HEK293T (cell line): ENCODE measurements at places on chromosomes 11 and 22.

DNA sequence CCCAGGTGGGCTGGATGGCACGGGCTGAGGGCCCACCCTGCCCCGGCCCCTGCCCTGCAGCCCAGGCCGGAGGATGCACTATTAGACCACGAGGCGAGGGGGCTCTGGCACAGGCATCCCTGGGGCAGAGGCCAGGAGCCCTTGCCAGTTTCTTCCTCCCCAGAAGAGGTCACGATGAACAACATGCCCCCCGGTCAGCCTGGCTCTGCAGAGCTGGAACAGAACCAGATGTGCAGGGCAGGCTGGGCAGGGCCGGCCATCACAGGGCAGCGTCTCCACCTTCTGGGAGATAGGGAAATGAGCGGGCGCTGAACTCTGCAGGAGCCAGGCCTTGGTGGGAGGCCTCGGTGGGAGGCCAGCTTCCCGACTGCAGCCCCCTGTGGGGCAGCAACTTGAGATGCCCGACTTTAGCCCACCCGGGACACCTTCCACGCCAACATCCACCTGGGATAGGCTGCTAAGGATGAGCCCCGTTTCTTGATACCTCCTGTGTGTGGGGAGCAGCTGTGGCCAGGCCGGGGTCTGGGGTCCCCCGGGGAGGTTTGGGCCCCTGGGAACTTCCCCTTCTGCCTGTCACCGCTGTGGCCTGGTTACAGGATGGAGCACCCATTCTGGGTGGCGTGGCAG lies 21.8 kb upstream of the GNB1L start:
- DNase-seq: no peak

- DNase-seq: no peak
Measured at GRCh38 chr22:22973336-22973735, 85.7 kb downstream of the IGLL5 start.

- no peak for DNase-seq
Measured at GRCh38 chr11:87281496-87281895, 243.8 kb downstream of the TMEM135 start.

DNA sequence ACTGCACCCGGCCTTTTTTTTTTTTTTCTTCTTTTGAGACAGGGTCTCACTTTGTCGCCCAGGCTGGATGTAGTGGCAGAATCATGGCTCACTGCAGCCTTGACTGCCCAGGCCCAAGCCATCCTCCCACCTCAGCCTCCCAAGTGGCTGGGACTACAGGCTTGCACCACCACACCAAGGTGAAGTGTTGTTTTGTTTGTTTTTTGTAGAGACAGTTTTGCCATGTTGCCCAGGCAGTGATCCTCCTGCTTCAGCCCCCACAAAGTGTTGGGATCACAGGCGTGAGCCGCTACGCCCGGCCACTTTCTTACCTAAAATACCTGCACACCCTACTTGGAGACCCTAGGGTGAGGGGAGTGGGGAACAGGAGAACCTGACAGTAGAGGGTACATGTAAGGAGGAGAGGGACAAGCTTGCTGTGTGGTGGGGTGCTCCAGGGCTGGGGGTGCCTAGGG lies 4.5 kb upstream of the AIFM3 start:
- no peak for DNase-seq

- DNase-seq: no peak
Measured at GRCh38 chr11:95512682-95513081, 276.9 kb downstream of the FAM76B start.

DNA sequence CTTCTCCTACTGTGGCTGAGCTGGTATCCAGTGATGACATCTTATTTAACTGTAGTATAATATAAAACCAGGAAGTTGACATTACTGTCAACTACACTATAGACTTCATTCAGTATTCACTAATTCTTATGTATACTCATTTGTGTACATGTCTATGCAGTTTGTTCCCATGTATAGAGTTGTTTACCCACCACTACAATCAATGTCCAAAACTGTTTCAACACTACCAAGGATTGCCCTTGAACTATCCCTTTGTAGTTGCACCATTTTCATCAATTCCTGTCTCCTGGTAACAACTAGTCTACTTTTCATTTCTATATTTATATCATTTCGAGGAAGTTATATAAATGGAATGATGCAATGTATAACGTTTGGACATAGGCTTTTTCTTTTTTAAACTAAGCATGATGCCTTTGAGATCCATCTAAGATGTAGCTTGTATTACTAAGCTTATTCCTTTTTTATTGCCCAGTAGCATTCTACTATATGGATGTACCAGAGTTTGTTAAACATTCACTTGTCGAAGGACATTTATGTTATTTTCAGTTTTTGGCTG lies 39.2 kb downstream of the TMEM135 start:
- DNase-seq: no peak

- DNase-seq: no peak
Measured at GRCh38 chr22:38180841-38181452, 683 bp downstream of the PLA2G6 start.

DNA sequence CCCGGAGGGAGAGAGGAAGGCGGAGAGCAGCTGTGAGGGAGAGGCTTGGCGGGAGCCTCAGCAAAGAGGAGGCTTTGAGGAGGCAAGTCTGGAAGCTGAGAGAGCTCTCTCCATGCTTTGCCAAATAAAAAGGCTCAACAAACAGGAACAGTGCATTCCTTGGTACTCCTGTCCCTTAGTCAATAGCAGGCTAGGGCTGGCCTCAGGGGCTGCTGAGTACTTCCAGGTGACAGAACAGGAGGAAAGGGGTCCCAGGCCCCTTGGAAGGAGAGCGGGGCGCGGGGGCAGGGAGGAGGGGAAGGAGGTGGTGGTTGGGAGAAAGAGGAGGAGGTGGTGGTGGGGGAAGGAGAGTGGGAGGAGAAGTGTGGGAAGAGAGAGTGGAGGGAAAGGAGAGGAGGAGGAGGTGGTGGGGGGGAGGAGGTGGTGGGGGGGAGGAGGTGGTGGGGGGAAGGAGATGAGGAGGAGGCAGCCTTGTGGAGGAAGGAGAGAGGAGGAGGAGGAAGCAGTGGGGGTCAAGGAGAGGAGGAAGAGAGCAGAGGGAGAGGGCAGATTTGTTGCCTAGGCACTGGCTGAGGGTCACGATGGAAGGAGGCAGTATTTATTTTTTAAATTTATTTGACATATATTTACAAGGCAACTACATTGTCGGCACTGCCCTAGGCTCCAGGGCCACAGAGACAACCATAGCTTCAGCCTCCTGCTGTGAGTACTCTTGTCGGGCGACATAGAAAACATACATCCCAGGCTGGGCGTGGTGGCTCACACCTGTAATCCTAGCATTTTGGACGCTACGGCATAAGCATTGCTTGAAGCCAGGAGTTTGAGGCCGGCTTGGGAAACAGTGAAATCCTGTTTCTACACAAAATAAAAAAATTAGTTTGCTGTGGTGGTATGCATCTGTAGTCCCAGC lies 74.2 kb upstream of the ZBED5 start:
- no peak for DNase-seq

DNA sequence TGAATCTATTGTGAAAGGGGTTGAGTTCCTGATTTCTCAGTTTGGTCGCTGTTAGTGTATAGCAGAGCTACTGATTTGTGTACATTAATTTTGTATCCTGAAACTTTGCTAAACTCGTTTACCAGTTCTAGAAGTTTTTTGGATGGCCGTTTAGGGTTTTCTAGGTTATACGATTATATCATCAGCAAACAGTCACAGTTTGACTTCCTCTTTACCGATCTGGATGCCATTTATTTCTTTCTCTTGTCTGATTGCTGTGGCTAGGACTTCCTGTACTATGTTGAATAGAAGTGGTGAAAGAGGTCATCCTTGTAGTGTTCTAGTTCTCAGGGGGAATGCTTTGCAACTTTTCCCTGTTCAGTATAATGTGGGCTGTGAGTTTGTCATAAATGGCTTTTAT lies 24.6 kb upstream of the OOSP4B start:
- DNase-seq: no peak

GRCh38 chr11:120545813-120546212 lies 34.3 kb downstream of the GRIK4 start:
- no peak for DNase-seq

DNA sequence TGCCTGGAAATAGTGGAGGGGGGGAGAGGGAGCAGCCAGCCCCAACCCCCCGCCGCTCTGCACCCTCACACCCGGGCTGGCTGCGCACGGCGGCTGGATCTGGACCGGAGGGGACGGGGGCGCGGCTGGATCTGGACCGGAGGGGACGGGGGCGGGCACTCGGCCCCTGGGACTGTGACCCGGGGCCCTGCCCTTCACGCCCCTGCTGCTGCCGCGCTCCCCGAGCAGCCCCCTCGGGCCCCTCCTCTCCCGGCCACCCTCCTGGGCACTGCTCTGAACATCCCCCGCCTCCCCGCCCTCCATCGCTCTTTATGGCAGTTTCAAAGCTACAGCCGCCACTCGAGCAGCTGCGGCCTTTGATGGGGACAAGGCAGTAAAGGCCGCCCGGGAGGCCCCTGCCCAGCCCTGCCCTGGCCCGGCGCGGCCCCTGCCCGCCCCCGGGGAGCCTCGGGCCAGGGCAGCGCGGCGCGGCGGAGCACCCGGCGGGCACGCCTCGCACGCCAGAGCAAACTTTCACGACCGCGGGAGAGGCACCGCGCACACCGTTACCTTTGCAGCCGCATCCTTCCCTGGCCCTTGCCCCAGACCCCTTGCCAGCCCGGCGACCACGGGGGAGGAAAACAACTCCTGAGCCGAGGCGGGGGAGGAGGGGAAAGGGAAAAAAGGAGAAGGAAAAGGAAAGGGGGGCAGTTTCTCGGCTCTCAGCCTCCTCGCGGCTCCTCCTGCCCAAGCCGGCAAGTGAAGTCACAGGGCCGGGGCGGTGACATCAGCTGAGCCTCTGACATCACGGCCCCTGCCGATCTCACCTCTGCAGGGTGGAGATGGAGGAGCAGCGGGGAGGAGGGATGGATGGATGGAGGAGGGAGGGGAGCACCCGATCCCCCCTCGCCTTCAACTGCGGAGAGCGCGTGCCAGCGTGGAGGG lies 13.1 kb upstream of the TCF20 start:
- no peak for DNase-seq

- no peak for DNase-seq
Measured at GRCh38 chr22:37281646-37282384, 493 bp upstream of the CYTH4 start.

- no peak for DNase-seq
Measured at GRCh38 chr22:36986242-36986821, 32.9 kb downstream of the TST start.

- DNase-seq: no peak
Measured at GRCh38 chr22:31739795-31740201, 10.1 kb downstream of the PRR14L start.

DNA sequence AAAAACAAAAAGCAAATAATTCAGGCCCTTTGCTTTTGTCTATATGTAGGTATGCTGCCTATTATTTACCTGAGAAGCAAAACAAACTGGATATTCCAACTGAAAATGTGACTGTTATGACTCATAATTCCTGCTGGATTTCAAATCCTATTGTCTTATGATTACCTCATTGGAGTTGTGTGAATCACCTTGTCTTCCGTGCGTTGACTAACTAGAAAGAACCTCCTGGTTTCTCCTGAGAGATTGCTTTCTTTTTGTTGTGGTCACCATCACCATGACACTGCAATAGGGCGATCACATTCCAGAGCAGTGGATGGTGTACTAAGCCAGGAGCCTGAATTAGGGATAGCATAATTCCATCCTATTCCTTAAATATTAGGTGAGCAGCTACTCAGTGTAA lies 23.0 kb upstream of the EXPH5 start:
- no peak for DNase-seq

- DNase-seq: no peak
Measured at GRCh38 chr22:39091126-39092081, 5.6 kb upstream of the APOBEC3H start.

- DNase-seq: peak; percentile 81
Measured at GRCh38 chr11:2305140-2305778, 3.4 kb downstream of the TSPAN32 start.

DNA sequence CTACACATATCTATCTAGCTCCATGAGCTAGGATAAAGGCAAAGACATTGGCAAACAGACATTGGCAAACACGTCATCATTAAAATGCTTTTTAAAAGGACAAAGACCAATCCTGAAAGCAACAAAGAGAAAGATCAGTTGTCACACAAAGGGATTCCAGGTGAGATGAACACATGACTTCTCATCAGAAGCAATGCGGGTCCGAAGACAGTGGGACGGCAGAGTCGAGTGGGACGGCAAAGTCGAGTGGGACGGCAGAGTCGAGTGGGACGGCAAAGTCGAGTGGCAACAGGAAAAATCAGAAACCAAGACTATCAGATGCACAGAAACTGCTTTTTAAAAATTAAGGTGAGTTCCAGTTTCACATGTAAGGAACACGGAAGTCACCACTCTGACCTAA lies 609.5 kb downstream of the BRD1 start:
- DNase-seq: no peak

GRCh38 chr11:72309641-72310040 lies 65.7 kb upstream of the PHOX2A start:
- no peak for DNase-seq

GRCh38 chr11:26028393-26028911 lies 303.5 kb upstream of the ANO3 start:
- no peak for DNase-seq

GRCh38 chr22:37070334-37070733 lies 18.8 kb downstream of the KCTD17 start:
- no peak for DNase-seq

DNA sequence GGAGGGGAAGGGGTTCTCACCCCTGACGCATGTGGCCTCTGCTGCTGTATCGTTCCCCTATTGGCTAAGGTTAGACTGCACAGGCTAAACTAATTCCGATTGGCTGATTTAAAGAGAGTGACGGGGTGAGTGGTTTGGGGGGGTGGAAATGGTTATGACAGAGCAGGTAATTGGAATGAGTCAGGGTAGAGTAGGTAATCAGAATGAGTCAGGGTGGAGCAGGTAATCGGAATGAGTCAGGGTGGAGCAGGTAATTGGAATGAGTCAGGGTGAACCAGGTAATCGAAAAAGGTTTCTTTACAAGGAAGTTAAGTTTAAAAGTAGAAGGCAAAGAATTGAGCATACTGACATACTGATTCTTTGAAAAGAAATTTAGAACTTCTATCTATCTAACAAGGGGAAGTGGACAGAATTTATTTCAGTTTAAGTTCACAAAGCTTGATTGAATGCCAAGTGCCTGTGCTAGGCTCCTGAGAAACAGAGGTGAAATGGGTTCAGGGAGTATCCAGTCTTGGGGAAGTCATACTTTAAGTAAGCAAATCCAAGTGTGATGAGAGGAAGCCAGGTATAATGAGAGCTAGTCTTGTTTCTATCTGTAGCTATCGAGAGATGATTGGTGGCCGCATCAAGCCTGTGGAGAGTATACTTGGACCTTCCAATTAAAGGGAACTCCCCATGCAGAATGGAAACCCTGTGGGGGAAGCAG lies 58.0 kb downstream of the C11orf91 start:
- no peak for DNase-seq
